ENCODE measurements at places on chromosomes 7 and 10.

- no peak for DNase-seq
These were observed 25.4 kb upstream of the EXOC6 start for GRCh38 chr10:92822964-92823363.

- DNase-seq: no peak
These were observed 63.7 kb upstream of the ARID5B start for GRCh38 chr10:61837755-61838171.

GRCh38 chr10:125264091-125264490 is 103.7 kb upstream of the CTBP2 start:
- DNase-seq: no peak

- DNase-seq: no peak
These were observed 301.6 kb upstream of the HPS1 start for GRCh38 chr10:98748298-98748697.

- no peak for DNase-seq
These were observed 25.9 kb upstream of the MAT1A start for GRCh38 chr10:80315391-80315790.

- DNase-seq: no peak
These were observed 267.8 kb upstream of the MYO3A start for GRCh38 chr10:25666276-25666675.

DNA sequence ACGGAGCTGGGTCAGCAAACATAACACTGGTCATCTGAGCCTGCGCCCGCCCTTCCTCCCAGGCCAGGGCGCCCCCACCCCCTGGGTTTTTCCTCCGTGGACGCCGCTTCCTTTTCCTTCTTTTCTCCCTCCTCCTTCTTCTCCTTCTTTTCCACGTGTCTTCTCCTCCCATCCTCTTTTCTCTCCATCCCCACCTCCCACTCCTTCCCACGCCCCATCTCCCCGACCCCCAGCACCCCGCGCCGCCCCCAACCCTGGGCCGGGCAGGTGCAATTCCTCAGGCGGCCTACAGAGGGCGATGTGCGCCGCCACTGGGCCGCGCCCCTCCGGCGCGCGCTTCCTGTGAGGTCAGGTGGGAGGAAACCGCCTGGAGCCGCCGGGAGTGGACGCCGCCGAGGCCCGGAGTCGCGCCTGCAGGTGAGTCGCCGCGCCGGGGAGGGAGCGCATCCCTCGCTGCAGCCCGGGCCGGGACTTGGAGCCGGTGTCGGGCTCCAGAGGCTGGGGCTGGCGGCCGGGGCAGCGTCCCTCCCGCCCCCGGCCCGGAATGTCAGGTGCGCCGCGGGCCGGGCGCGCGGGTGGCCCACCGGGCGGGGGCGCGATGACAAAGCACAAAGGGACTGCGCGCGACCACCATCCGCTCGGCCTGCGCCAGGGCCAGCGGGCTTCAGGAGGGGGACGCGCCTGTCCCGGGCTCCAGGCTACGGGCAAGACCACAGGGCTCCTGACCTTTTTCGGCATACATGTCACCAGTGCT is at the start of gene FAM241B:
Gene FAM241B, plus strand, starts transcription at position 351 of the 754 bp plus-strand sequence. CDS start 1,497 bp downstream, outside the sequence.
- DNase-seq: peak; percentile 90

DNA sequence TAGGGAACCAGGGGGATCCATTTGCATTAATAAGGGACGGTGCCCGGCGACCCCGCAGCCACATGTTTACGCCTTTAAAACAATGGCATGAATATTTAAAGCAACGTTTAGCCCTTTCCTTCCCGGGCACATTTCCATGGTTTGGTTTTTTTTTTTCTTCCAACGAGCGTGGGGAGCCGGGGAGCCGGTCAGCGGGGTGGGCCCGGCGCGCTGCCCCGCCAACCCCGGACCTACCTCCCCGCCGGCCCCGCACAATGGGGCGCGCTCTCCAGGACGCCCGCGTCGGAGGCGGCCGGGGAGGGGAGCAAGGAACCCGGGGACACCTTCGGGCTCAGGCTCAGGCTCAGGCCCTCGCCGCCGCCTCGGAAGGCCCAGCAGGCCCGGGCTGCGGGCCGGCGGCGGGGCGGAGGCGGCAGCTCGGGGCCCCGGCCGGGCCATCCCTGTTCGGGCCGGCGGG is 1.0 kb downstream of the SEPHS1 start:
- no peak for DNase-seq

- DNase-seq: no peak
These were observed 107.2 kb upstream of the LYZL2 start for GRCh38 chr10:30736685-30737232.

GRCh38 chr7:15891151-15891881 is 204.8 kb upstream of the MEOX2 start:
- DNase-seq: no peak

- DNase-seq: no peak
These were observed 204.3 kb downstream of the SFMBT2 start for GRCh38 chr10:7206412-7207100.

- DNase-seq: no peak
These were observed 94.5 kb upstream of the GSDME start for GRCh38 chr7:24851786-24852185.

DNA sequence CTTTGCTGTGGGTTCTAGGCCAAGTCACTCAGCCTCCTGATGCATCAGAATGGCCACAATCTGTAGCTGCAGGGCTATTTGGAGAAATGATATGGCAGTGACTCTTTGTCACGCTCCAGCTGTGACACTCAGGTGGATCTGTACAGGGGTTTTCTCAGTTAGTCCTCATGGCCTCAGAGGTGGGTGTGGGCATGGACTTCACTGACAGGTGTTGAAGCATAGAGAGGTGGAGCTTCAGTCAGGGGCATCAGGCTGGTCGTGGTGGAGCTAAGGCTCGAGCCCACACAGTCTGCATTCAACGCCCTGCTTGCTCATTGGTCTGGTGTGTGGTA is 21.2 kb downstream of the PALD1 start:
- no peak for DNase-seq

DNA sequence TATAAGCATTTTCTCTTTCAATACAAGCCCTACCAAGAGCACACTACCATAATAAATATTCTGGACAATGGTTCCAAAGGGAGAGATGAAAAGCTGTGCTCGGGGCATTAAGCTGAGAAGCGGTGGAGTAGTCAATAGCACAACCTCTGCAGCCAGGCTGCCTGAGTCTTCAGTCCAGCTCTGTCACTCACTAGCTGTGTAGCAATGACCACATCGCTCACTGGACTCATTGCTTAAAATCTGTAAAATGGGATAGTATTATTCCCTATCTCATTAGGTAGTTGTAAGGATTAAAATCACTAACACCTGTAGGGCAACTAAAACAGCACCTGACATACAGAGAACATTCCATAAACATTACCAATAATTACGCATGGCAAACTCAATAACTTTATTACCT is 199.9 kb upstream of the KLF14 start:
- DNase-seq: no peak

DNA sequence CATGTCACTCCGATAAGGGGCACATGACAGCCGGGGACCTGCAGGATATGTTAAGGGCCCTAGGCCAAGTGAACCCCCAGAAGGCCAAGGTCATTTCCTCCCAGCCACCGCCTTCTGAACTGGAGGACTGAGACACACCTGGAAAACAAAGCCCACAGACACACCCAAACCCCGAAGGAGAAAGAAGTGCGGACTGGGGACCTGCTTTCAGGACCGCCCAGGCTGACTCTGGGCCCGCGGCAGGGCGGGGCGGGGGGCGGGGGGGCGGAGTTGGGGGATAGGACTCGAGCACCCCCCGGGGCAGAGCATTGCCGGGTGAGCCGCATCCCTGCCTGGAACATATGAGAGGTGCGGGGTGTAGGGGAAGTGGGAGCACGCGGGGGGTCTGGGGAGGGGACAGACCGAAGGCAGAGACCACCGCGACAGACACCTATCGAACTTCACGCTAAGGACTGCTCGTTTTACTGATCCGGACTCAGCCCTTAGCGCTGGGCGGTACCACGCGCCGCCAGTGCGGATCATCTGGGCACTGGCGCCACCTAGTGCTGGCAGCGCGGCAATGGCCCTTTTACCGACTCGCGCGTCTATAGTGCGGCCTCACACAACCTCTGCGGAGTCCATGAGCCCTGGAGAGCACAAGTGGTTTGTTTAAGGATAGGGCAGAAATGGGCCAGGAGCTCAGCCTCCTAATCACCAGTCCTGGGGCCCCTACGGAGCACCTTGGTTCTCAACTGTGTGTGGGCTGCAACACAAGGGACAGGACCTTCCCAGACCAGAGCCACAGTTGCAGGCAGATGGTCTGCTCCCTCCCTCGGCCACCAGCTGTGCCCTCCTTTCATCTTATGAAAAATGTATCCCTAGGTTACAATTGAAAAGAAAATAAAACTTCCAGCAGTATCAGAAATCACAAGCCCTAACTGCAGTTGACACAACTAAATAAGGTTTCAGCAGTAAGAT is 157.6 kb downstream of the HERPUD2 start:
- DNase-seq: peak; percentile 62

DNA sequence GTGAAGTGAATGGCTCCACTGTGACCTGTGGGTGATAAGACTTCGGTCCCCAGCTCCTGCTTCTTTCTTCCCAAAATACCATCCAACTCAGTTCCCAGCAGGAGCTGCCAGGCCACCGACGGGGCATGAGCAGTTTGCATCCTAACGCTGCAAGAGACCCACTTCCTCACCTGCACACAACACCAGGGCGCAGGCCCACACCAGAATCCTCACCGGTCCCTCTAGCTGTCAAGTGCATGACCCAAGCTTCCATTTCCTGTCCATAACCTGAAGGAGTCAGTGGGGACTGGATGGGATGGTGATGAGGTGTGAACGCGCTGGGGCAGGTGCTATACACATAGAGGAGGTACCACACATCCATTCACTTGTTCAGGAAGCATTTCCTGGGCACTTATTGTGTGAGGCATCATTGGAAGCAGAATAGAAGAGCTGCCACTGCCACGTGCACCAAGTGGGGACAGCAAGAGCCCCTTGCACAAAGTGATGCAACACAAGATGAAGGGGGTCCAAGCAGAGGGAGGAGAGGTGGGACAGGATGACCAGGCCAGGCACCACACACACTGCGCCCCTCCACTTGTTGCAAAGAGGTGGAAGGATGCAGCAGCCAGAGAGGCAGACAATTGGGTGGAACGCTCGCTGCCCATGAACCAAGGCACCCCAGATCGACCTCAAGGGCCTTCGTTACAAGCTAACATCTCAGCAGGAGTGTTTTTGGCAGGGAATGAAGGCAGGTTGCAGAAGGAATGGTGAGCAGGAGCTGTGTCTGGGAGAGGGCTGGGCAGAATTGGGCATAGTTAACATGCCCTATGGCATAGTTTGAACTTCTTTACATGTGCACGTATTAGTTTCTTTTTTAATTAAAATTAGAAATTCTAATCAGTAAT is 605.8 kb upstream of the MGMT start:
- DNase-seq: no peak

GRCh38 chr7:150370612-150371071 is 2.0 kb downstream of the REPIN1 start:
- no peak for DNase-seq

GRCh38 chr7:3722396-3722922 is 421.4 kb downstream of the SDK1 start:
- DNase-seq: peak; percentile 70

GRCh38 chr10:112622786-112623185 is 175.8 kb downstream of the VTI1A start:
- DNase-seq: no peak

GRCh38 chr10:62735464-62736167 is 68.9 kb upstream of the ADO start:
- DNase-seq: no peak

- DNase-seq: peak; percentile 64
These were observed 14.0 kb upstream of the PTTG1IP2 start for GRCh38 chr7:90455163-90456030.

- no peak for DNase-seq
These were observed 88.8 kb upstream of the INSIG1 start for GRCh38 chr7:155208681-155209477.

DNA sequence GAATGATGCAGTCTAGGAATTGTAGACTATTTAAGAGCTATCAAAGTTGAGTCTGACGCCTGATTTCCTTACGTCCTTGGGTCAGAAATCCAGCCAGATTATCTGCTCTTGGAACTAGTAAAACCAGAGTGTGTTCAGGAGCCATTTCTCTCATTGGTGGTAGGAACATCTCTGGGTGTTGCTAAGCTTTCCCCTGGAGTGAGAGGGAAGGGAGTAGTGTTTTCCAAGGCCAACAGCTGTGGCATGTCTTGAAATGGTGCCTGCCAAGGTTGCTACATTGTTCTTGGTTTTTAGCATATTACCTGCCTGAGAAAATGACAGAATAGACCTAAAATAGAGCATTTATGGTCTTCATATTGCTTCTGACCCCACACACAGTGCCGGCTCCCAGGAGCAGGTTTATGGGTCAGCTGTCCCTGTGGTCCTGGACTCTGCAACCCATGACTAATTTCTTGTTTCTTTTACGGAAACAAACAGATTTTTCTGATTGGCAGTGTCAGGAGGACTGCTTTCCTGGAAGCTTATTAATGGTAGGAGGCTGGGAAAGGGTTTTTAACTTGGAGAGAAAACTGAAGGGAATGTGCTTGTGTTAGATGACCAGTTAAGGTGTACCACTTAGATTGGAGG is 17.5 kb downstream of the GBF1 start:
- no peak for DNase-seq

DNA sequence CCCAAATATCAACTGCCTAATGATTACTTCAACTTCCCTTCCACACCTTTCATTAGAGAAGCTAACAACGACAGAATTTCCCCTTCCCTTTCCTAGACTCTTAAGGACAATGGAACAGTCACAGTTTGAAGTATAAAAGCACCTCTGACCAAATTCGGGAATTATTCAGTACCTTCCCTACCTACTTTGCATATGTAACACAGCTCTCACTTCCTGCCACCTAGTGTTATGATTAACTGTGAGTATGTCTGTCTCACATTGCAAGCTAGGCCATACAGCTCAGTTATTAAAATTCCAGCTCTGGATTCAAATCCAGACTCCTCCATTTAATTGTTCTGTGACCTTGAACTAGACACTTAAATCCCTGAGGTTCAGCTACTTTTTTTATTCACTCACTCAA is 44.8 kb upstream of the HPSE2 start:
- DNase-seq: no peak

GRCh38 chr7:107344799-107345198 is 125.1 kb upstream of the GPR22 start:
- DNase-seq: no peak

GRCh38 chr10:79166741-79167140 is 98.0 kb downstream of the ZMIZ1 start:
- no peak for DNase-seq

- no peak for DNase-seq
These were observed 22.4 kb downstream of the BRI3 start for GRCh38 chr7:98303906-98304305.

- DNase-seq: no peak
These were observed 42.4 kb downstream of the CCNY start for GRCh38 chr10:35378541-35379210.

- DNase-seq: no peak
These were observed 25.6 kb downstream of the DNA2 start for GRCh38 chr10:68446179-68446578.

- no peak for DNase-seq
These were observed 16.0 kb upstream of the LRRC61 start for GRCh38 chr7:150307129-150307528.

GRCh38 chr10:44619521-44619920 is 234.6 kb upstream of the CXCL12 start:
- no peak for DNase-seq

GRCh38 chr10:92244796-92245195 is 46.1 kb downstream of the CPEB3 start:
- no peak for DNase-seq
